ENCODE measurements at places on chromosomes 1 and 21.
A peak's percentile ranks its signal among the peaks of the same experiment; 100 is the strongest.

GRCh38 chr21:45470773-45471524 is 66.0 kb downstream of the COL18A1 start:
- peak; percentile 63 for DNase-seq

- no peak for DNase-seq
Measured at GRCh38 chr1:59178339-59179187, 118.3 kb upstream of the FGGY start.

DNA sequence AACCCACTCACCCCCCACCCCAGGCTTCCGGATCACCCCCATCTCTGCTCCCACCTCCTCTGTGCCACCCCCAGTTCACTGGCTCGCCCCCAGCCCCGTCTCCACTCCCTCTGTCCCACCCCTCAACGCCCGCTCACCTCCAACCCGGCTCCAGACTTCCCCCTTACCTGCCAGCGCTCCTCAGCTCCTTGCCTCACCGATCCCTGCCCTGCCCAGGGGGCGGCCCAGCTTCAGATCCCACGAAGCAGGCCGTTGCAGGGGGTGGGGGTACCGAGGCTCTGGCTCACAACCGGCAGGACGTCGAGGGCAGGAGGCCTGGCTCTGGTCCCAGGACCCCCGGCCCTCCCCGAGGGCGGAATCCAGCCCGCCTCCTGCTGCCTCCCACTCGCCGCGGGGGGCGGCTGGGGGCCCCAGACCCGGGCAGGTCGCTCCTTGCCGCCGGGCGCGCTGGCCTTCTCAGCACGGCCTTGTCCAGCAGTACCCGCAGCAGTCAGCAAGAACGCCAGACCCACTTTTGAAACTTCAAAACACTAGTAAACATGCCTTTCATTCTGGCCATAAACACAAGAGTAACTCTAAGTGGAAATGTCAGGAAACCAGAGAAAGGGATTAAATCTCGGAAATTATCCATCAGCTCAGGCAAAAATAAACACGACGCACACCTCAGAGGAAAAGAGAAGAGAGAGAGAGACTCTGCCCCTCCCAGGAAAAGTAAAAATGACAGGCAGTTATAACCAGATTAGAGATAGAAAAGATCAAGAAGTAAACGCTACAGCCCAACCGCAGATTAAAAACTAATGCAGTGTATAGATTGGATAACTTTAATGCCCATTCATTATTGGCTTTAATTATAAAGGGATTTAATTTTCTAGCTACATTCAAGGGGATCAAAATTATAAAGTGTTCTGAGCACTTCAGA is 1.0 kb upstream of the FAM89A start:
- DNase-seq, result no peak

DNA sequence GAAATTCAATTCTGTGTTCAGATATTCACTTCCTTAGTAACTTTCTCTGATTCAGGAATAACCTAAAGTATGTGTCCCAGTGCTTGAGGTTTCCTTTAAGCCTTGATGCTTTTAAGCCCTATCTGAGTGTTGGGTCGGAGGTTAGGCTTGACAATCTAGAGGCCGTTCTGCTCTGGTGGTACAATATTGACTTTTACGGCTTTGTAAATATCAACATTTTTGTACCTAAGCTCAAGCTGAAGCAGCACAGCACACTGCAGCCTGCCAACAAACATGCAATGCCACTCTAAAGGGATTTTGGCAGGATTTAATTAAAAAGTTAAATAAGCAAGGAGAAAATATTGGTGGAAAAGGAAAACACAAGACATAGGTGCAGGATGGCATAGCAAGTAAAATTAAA is 279.2 kb downstream of the NEGR1 start:
- DNase-seq, result no peak

DNA sequence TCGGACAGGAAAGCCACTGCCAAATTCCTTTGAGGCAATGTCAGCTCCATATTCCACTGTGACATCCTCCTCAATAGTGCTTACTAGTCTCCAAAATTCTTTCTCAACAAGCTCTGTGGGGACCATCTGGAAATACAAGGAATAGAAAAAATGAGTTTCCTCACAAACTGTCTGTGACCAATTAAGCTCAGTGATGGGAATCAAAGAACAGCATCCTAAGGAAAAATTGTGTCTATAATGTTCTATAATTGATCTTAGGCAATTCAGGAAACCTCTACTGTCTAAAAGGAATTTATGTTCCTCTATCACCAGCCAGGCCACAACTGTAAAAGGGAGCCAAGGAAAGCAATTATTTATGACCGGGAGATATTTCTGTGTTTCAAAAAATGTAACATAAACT is 46.1 kb upstream of the SYT2 start:
- no peak for DNase-seq

GRCh38 chr1:172448995-172449584 is 5.2 kb upstream of the PIGC start:
- DNase-seq, result peak; percentile 85

DNA sequence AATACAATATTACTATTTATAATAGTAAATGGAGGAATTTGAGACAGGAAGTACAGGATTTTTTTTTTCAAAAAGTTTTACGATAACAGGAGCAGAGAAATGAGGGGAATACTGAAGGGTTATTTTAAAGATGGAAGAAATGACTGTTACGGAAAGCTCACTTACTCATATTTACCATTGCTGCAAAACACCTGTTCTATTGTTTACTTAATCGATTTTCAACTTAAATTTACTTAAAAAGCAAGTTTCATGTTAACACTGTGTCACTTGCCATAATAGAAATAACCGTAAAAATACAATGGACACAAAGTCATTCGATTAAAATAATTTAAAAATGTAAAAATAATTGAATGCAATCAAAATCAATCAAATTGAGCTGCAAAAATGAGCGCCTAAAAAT is 3.4 kb upstream of the EXO1 start:
- no peak for DNase-seq

- DNase-seq, result no peak
Measured at GRCh38 chr1:160168016-160168415, 16.6 kb downstream of the ATP1A4 start.

GRCh38 chr1:228120857-228121489 is 11.9 kb upstream of the MRPL55 start:
- no peak for DNase-seq

- DNase-seq, result no peak
Measured at GRCh38 chr1:37073854-37074379, 39.6 kb upstream of the GRIK3 start.

DNA sequence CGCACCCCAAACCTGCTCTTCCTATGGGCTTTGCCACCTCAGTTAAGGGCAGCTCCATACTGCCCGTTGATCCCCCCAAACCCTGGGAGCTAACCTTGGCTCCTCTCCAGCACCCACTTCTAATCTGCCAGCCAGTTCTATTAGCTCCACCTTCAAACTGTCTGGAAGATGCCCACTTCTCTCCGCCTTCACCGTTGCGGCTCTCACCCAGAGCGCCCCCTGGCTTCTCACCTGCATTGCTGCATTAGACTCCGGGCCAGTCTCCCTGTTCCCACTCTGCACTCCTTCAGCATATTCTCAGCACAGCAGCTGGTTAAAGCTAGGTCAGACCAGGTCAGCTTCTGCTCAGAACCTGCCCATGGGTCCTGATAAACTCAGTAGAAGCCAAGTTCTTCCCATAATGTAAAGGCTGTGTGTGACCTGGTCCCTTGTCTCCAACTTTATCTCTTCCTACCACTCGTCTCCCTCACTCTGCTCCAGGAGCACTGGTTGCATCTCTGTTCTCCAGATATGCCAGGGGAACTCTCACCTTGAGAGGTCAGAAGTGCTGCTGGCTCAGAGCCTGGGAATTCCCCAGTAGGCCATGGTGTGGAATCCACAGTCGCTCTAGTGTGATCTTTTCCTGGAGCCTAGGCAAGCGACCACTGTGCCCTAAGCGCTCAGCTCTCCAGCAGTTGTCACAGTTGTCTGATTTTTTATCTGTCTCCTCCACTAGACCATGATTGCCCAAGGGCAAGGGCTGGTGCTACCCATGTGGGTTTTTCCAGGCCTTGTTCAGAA is 150.3 kb downstream of the HMGB4 start:
- DNase-seq, result no peak

DNA sequence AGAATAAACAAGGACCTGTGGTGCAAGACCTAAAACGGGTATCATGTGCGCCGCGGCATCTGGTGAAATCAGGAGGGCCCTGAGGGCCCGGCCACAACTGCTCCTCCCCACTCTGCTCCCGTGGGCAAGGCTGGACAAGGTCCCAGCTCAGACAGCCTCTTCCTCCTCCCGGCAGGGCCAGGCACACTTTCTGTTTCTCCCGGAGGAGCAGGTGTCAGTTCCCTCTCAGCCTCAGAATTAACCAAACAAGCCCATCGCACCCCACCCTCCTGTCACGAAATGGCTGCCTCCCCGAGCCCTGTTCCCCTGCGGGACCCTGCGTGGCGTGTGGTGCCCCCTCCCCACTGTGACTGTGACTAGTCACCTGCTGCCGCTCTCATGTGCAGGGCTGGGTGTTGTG is 15.2 kb downstream of the PTTG1IP start:
- no peak for DNase-seq

DNA sequence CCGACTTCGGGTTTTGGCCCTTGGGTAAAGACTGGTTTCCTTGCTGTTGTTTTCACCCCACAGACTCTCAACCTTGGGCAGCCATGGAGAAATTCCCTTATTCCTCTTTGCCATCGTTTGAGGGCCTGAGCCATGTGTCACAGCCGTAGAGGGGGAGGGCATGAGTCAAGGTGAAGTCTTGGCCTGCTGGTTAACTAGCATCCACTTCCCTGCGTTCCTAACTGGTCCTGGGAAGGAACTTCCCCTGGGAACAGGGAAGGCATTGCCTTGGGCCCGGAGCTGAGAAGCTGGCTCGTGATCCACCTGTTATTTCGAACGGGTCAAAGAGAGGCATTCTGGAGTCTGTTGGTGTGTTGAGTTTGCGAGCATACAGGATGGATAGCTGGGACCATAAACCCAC is 464.9 kb downstream of the CAMTA1 start:
- no peak for DNase-seq

DNA sequence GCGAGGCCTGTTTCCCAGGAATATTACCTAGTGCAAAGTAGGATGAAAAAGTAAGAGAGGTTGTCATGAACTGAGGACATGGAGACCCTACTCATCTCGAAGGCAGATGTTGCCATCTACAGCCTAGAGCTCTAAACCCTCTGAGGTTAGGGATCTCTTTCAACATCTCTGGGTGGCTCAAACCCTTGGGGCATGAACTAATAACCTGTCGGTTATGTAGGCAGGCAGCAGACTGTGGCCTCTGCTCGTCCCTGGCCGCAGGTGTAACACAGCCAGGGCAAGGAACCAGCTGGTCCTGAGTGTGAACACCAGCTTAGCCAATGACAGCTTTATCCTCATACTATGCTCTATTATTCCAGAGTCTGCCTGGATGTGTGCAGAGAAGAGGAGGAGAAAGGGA is 13.2 kb downstream of the CAPZB start:
- no peak for DNase-seq

DNA sequence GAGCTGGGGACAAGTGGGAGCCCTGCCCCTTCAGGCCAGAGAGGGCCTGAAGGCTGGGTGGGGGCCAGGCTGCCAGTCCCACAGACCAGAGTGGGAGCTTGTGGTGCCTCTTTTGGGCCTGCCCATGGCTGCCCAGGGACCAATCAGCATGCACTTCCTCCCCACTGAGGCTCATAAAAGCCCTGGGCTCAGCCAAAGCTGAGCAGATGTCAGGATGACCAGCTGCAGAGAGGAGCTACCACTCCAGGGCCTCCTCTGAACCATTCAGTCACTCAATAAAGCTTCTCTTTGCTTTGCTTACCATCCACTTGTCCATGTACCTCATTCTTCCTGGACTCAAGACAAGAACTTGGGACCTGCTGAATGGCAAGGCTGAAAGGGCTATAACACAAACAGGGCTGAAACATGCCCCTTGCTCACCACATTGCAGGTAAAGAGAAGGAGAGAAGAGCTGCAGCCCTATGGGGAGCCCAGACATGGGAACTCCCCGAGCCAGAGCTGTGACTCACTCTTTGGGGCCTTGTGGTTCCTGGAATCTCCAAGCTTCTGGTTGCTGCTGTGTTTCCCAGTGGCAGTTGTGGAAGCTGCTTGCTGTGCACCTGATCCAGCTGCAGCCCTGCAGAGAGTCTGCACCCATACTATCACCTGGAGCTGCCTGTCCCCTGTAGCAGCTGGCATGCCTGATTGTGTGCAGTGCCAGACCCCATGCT is 82.0 kb downstream of the OLFML3 start:
- no peak for DNase-seq

DNA sequence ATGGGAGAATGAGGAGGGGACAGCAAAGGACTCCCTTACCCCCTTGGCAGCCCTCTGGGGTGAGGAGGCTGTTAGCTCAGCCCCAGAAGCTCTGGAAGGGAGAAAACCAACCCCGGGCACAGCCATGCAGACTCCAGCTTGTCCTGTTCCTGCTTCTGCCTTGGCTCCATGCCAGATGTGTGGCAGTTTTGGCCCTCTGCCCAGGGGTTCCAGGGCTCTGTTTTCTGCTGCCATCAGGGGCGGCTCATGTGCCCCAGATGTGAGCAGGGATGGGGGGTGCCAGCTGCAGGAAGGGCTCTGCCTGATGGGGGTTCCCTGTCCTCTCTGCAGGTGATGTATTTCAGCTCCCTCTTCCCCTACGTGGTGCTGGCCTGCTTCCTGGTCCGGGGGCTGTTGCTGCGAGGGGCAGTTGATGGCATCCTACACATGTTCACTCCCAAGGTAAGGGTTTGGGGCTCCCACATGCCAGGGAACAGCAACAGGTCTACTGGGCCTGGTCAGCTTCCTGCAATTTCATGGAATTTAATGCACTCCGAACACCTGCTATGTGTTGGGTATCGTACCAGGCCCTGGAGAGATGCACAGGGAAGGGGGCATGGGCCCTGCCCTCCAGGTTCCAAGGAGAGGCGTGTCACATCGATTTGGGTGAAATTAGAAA is 26.1 kb downstream of the SLC6A17 start:
- DNase-seq, result no peak

- peak; percentile 47 for DNase-seq
Measured at GRCh38 chr1:98556521-98557158, 104.9 kb upstream of the SNX7 start.

DNA sequence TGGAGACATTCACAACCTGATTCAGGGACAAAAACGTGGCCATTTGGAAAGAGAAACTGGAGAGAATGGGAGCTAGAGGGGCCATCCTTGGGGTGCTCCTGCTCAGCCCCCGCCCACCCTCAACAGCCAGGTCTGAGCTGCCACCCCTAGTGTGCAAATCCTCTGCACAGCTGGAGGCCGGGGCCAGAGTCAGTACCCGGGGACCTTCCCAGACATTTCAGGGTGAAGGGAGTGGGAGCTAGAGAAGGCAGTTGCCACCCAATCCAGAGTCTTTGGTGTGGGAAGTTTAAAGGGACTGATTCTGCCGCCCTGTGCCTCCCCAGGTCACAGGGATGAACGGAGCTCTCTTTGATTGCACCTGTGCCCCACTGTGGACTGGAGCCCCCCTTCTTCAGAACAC is 397.4 kb downstream of the MATN1 start:
- no peak for DNase-seq

- DNase-seq, result peak; percentile 64
Measured at GRCh38 chr1:202112859-202113689, 9.6 kb upstream of the GPR37L1 start.
